Eye (tissue), 1 donor: ENCODE measurements at places on chromosomes 12 and 14.

GRCh38 chr14:105244334-105244733, 4.0 kb upstream of the BTBD6 start:
- no peak for DNase-seq

DNA sequence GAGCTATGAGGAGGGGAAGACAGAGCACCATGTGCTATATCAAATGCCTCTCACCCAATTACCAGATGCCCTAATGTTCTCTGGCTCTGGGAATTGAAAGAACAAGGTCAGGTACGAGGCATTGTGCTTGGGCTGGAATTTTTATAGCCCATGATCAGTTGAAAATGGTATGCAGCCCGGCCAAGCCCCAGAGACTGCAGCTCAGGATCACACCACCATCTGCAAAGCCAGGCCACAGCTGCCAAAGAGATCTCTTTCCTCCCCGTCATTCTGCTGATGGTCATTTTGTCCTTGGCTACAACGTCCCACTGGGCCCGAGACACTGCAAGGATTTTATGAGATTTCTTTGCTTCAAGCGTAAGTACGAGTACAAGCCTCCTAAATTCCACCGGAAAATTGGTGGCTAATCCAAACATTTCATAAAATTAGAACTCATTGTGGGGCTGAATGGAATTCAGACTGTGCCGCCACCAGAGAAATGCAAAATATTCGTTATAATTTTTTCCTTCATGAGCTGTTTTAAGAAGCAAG, 15.1 kb downstream of the NUAK1 start:
- DNase-seq: peak; percentile 83

DNA sequence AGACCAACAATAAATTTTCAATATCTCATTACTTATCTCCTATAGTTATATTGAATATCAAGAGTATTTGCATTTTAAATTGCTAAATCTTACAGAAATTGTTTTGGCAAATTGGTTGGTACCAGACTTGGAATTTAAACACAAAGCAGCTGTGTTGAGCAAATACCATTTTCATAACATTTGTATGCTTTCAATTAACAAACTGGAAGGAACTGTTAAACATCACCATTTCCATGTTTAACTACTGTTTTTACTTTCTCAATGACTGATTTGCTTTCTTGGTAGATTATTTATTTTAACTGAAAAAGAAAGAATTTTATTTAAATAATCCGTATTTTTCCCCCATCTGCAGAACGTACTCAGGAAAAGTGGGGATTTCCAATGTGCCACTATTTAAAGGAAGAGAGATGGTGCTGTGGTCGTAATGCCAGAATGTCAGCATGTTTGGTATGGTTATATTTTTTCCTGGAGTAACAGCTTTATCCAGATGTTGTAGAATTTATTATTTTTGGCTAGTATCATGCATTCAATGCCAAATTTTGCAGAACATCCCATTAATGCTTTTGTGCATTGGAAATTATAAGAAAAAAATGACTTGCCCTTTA, 72.3 kb downstream of the METTL25 start:
- DNase-seq: no peak

GRCh38 chr12:110782094-110782493, 39.4 kb upstream of the PPP1CC start:
- no peak for DNase-seq

- DNase-seq: peak; percentile 75
These were observed 5.0 kb downstream of the TBX5 start for GRCh38 chr12:114400925-114401324.

DNA sequence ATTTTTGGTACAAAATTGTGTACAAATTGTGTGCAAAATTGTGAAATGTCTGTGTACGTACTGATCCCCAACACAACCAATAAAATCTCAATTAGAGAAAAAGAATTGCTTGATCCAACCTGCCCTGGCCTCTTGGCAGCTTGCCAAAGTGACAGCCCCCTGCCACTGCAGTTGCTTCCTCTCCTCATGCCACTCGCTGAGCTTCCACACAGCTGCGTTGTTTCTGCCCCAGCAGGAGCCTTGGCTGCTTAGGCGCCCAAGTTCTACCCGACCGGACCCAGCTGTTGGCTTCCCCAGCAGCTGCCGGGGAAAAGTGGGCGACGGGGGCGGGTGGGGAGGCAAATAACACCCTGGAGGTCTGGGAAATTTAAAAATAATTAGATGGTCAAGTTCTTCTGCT, 171.8 kb upstream of the ATF7IP start:
- DNase-seq: peak; percentile 59

DNA sequence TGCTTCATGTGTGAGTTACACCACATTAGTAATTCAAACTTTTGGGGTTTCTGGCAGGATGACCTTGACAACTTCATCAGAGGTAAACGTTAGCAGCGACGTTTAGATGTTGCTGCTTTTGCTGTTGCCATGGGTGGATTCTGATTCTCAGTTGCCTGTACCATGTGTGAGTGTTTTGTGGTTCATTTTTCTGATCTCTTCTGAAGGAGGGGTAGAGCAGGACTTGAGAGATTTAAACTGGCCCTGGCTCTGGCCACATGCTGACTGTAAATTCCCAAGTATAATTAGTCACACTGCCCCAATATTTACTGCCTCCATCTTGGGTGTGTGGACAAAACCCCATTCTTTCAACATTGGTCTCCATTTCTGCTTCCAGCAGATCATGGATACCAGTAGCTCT, 110.4 kb downstream of the ETV6 start:
- no peak for DNase-seq

- DNase-seq: no peak
These were observed 126.9 kb upstream of the RAP1B start for GRCh38 chr12:68483592-68484383.
